PC-9 (cell line): ENCODE measurements at places on chromosomes 1 and 21. TPM values are rescaled to one million over a fixed set of nuclear protein-coding genes. Genes with fewer than 3 reads are reported as not detected.

CHRNB2 gene
- total RNA-seq: not detected in 2 replicates

MIXL1 gene
- total RNA-seq: not detected in 2 replicates

GRCh38 chr21:31772674-31773555 is 41.0 kb upstream of the SCAF4 start:
- no peaks in the 10 kb centered on the region for H3K36me3 ChIP-seq
- no peak overlapping the region for H3K4me3 ChIP-seq
- H3K4me1 ChIP-seq: no peaks in the 10 kb centered on the region
- H3K27ac ChIP-seq: no peak overlapping the region
- no peaks in the 10 kb centered on the region for H3K27me3 ChIP-seq

DNA sequence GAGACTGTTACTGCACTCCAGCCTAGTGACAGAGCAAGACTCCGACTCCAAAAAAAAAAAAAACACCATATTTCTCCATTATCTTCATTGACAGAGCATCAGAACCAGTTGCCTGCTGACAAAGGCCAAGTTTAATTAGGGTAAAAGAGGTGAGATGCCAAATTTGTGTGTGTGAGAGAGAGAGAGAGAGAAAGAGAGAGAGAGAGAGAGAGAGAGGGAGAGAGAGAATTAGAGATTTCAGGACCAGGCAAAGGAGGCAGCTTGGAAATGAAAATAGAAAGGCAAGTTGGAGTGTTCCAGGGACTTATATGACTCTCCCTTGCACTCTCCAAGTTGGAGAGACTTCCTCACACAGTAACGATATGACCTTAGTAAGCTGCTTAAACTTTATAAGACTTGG is 24.3 kb upstream of the UAP1 start:
- DNase-seq: no peak
- peaks cover 25% of the 10 kb centered on the region for H3K4me1 ChIP-seq
- no peak overlapping the region for H3K4me3 ChIP-seq
- H3K27ac ChIP-seq: no peak overlapping the region
- H3K36me3 ChIP-seq: no peaks in the 10 kb centered on the region

TDRD10 gene
- total RNA-seq: not detected in 2 replicates

- no peaks in the 10 kb centered on the region for H3K4me1 ChIP-seq
- DNase-seq: no peak
- no peak overlapping the region for H3K4me3 ChIP-seq
- no peaks in the 10 kb centered on the region for H3K27me3 ChIP-seq
- H3K36me3 ChIP-seq: no peaks in the 10 kb centered on the region
These were observed 46.6 kb downstream of the ADARB1 start for GRCh38 chr21:45120975-45121374.

- no peak overlapping the region for H3K4me3 ChIP-seq
- H3K27me3 ChIP-seq: no peaks in the 10 kb centered on the region
- H3K36me3 ChIP-seq: no peaks in the 10 kb centered on the region
- DNase-seq: no peak
- no peaks in the 10 kb centered on the region for H3K4me1 ChIP-seq
These were observed 49.6 kb downstream of the TSEN15 start for GRCh38 chr1:184101141-184101540.

DNA sequence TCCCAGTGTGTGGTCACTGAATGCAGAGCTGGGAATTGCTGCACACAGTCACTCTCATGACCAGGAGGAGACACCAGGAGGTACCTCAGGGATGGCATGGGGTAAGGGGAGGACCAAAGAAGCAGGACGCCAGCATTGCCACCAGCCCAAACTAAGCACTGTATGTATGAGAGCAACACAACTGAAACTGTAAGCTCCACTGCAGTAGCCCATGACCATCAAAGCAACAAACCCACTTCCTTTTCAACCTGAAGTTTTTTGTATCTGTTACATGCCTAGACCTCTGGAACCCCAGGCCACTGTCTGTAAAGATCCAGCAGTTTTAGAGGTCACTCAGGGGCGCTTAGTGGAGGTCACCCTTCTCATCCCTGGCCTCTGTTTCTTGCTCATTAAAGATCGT is 164.3 kb downstream of the SETD4 start:
- no peaks in the 10 kb centered on the region for H3K36me3 ChIP-seq
- H3K27ac ChIP-seq: no peak overlapping the region
- H3K4me3 ChIP-seq: no peak overlapping the region
- no peaks in the 10 kb centered on the region for H3K27me3 ChIP-seq

DNA sequence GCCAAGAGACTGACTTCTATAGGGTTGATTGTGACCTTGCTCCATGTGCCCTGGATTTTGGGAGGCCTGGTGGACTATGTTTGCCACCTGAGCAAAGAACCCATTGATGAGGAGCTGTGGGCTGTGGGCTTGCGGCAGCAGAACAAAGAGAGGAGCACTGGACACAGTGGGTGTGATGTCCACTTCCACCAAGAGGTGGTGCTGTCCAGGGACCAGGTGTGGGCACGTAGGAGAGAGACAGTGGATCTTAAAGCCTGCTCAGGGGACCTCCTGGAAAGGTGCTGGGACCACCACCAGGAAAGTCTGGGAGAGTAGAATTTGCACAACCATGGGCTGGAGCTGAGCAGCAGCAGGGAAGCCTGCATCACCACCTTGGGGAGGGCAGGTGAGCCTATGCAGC is 106.7 kb upstream of the ETS2 start:
- no peaks in the 10 kb centered on the region for H3K4me1 ChIP-seq
- no peak overlapping the region for H3K27ac ChIP-seq
- no peak overlapping the region for H3K4me3 ChIP-seq
- peaks cover 12% of the 10 kb centered on the region; the same call in 1 of the 2 replicates for H3K27me3 ChIP-seq
- no peak for DNase-seq

- H3K4me3 ChIP-seq: no peak overlapping the region
- H3K27ac ChIP-seq: no peak overlapping the region
- H3K27me3 ChIP-seq: no peaks in the 10 kb centered on the region
- H3K4me1 ChIP-seq: no peaks in the 10 kb centered on the region
- DNase-seq: no peak
- H3K36me3 ChIP-seq: no peaks in the 10 kb centered on the region
These were observed 123.3 kb upstream of the EDN2 start for GRCh38 chr1:41607808-41608207.

DNA sequence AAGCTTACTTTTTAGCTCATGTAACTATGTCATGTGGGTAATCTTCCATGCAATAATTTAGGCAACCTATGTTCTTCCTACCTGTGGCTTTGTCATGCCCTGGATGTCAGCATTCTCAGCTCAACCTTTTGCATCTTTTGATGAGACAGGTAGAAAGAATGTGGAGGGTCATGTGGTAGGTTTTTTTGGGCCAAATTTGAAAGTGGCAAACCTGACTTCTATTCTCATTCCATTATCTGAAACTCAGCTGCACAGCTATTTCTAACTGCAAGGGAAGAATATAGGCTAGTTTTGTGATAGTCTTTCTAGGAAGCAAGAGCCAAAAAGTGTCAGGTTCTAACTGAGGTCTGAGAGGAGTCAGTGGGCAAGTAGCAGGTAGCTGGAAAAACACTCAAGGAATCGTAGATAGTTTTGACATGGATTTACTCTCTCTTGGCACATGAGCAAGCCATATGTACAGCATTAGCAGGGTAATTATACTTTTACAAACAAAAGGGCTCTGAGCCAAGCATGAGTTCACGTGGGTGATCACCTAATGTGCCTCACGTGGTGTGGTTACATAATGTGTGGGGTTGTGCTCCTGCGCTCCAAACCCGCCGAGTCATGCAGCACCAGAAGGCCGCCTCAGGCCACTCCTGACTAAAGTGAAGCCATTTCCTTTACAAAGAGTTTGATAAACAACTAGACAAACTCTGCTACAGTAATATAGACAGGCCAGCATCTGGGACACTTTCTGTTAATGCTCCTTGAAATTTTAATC is 1013.8 kb downstream of the PLA2G4A start:
- no peak for DNase-seq
- no peak overlapping the region for H3K4me3 ChIP-seq
- H3K27ac ChIP-seq: no peak overlapping the region
- no peaks in the 10 kb centered on the region for H3K27me3 ChIP-seq
- H3K36me3 ChIP-seq: no peaks in the 10 kb centered on the region

DNA sequence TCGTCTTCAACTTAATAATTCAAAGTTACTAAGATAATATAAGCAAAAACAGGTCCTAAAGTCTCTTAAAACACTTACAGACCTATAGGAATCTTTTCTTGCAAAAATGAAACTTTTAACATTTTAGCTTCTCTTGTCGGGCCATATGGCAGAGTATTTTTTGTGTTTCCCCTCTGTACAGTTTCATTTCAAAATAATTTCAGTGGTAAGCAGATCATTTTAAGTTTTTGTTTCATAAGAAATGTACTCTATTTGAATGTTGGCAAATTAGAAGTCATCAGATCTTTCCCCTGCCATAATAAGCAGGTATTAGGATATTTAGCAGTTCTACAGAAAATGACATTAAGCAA is 37.9 kb downstream of the RGL1 start:
- no peaks in the 10 kb centered on the region for H3K4me1 ChIP-seq
- H3K4me3 ChIP-seq: no peak overlapping the region
- 0 out of 2 replicates have a peak, but pooled peaks cover 6% of the 10 kb centered on the region for H3K36me3 ChIP-seq

DNA sequence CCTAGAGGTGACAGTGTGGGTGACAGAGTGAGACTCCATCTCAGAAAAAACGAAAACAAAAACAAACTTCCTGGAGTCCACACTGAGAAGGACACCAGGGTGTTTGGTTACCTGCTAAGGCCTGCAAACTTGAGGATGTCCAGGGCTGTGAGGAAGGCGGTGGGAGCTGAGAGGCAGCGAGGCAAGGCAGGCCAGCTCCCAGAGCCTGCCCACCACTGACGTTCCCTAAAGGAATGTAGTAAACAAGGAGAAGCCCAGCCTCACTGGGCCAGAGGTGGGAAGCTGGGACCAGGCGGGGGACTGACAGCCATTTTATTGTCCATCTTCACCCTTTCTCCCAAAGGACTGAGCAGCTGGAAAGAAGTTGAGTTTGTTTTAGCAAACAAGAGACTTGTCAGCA is 24.1 kb downstream of the SHISA4 start:
- no peaks in the 10 kb centered on the region for H3K27me3 ChIP-seq
- no peak overlapping the region for H3K27ac ChIP-seq
- no peaks in the 10 kb centered on the region for H3K36me3 ChIP-seq
- no peak overlapping the region for H3K4me3 ChIP-seq

DNA sequence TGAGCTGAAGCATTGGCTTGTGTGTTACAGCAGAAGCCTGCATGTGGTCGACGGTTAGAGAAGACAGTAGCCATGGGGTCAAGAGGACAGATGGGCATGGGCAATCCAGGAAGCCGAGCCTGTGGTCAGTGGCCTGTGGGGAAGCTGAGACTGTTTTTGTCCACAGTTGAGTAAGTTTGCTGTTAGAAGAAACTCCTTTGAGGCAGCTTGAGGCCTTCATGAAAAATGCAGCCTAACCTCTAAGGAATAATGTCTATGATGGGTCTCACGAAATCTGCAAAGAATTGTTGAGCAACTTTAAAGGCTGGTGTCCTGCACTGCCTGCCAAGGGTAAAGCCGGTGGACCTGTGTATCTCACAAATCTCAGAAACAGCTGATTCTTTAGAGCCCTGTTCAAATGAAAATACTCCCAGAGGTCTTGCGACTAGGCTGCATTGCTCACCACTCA is 322.4 kb downstream of the SETD4 start:
- DNase-seq: no peak
- H3K27me3 ChIP-seq: no peaks in the 10 kb centered on the region
- H3K27ac ChIP-seq: no peak overlapping the region
- no peaks in the 10 kb centered on the region for H3K36me3 ChIP-seq
- no peak overlapping the region for H3K4me3 ChIP-seq
- no peaks in the 10 kb centered on the region for H3K4me1 ChIP-seq

DNA sequence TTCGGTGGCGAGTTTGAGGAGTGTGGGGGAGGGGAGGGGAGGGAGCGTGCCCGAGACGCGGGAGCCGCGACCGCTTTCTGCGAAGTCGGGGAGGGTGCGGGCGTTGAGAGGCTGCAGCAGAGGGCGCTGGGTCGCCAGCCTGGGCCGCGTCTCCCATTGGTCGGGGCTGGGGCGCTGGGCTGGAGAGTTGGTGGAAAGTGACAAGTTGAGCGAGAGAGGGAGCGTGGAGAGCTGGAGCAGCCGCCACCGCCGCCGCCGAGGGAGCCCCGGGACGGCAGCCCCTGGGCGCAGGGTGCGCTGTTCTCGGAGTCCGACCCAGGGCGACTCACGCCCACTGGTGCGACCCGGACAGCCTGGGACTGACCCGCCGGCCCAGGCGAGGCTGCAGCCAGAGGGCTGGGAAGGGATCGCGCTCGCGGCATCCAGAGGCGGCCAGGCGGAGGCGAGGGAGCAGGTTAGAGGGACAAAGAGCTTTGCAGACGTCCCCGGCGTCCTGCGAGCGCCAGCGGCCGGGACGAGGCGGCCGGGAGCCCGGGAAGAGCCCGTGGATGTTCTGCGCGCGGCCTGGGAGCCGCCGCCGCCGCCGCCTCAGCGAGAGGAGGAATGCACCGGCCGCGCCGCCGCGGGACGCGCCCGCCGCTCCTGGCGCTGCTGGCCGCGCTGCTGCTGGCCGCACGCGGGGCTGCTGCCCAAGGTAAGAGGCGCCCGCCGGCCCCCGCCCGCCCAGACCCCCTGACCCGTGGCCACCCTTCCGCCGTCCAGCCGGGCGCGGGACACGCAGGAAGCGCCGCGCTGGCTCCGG is at the start of gene ROR1:
ROR1 (plus strand) TSS at position 203 of the 802 bp plus-strand sequence.
- peak; percentile 72 for DNase-seq
- peak within 1 kb of the TSS; percentile 93 for H3K4me3 ChIP-seq
- 0 out of 2 replicates have a peak, but pooled peaks cover 3% of the 10 kb centered on the region for H3K36me3 ChIP-seq
- no peaks in the 10 kb centered on the region for H3K27me3 ChIP-seq
- H3K4me1 ChIP-seq: peaks cover 50% of the 10 kb centered on the region

DNA sequence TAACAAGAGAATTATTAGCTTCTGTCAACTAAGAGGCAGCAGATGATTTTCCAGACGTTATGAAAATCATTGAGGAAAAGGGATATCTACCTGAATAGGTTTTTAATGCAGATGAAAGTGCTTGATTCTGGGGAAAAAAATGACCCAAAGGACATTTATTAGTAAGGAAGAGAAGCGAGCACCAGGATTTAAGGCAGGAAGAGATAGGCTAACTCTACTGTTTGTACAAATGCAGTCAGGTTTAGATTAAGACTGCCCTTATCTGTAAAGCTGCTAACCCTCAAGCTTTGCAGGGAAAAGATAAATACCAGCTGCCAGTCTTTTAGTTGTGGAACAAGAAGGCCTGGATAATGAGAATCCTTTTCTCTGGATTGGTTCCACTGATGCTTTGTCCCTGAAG is 33.0 kb upstream of the LRIG2 start:
- no peaks in the 10 kb centered on the region for H3K36me3 ChIP-seq
- no peak overlapping the region for H3K27ac ChIP-seq
- H3K4me1 ChIP-seq: peaks cover 37% of the 10 kb centered on the region

- peaks cover 25% of the 10 kb centered on the region for H3K4me1 ChIP-seq
- DNase-seq: no peak
- no peaks in the 10 kb centered on the region for H3K36me3 ChIP-seq
- H3K27me3 ChIP-seq: no peaks in the 10 kb centered on the region
- no peak overlapping the region for H3K4me3 ChIP-seq
These were observed 17.3 kb downstream of the SLC9A1 start for GRCh38 chr1:27137544-27138075.

AVPR1B gene
- not detected in 2 replicates for total RNA-seq

SPRR1B gene
- not detected in 2 replicates for total RNA-seq

TDRD5 gene
- not detected in 2 replicates for total RNA-seq
